ENCODE measurements at places on chromosomes 6 and 20.
A peak's percentile ranks its signal among the peaks of the same experiment; 100 is the strongest.

DNA sequence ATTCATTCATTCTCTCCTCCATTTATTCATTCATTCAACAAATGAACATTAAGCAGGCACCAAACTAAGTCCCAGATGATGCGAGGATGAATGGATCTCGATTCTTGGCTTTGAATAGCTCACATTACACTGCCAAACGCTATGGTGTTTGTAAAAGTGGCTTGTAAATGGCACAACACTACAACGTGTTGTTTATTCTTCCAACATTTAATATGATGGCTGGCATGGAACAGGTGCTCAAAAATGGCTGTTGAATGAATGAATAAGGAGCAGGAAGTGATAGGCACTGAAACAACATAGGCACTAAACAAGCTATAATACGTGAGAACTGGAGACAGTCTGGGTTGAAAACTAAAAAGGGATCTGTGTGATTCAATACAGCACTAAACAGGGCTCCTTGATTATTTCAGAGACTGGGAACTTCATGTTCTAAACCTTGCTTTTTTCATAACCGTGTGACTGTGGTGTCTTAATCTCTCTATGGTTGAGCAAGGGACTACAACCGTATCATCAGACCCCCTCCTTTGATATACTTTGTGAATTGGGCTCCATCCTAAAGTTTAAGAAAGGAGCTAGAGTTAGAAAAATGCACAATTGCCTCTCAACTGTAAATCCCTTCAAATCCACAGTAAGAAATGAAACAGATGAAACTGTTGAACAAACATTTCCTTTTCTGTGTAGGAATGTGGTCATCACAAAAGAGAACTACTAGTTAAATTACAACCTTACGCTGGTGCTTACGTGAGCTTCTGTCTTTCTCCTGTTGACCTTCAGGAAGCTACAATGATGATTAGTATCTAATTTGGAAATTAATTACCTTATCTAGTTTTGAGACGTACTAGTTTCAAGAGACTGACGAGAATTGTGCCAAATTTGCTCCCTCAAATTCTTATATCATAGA is 16.9 kb upstream of the SLC16A10 start:
- DNase-seq, result no peak

DNA sequence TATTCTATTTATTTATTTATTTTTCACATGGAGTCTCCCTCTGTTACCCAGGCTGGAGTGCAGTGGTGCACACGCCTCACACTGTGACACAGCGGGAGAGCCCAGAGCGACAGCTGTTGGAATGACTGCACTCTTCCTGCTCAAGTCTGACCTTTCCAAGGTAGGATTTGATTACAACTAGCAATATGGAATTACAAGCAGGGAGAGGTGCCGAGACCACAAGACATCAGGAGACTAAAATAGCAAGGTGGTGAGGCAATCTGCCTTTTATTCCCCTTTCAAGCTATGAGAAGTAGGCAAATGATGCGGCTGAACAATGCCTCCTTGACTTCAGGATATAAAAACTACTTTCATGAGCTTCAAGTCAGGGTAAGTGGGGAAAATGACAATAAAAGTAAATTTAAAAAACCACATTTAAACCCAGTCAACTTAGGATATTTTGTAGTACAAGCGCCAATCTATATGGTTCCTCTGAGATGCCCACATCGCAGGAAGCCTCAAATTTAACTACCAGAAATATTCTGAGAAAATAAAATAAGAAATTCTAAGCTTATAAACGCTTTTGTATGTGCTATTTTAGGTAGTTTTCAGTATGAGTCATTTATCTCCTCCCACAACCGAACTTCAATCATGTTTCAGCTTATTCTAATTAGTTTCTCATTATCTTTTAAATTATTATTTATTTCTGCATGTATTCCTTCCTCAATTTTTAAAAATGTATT is 146.9 kb upstream of the SGK1 start:
- DNase-seq, result no peak

DNA sequence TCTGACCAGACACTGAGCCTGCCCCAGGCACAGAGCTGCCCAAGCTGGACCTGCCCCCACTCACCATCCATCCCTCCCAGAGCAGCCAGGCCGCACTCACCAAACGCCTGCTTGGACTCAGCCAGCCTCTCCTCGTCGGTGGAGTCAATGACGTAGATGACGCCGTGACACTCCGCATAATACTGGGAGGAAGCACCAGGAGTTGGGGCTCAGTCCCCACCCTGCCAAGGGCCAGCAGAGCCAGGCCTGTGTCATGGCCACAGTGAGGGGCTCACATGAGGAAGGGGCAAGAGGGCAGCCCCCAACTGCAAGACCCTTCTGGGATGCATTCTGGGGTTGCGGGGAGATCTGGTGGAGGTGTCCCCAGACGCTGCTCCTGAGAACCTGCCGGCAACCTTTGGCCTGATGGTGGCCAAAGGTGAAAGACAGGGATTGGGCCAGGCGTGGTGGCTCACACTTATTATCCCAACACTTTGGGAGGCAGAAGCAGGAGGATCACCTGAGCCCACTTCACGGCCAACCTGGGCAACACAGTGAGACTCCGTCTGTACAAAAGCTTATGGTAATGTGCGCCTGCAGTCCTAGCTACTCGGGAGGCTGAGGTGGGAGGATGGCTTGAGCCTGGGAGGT is 5.6 kb downstream of the ARFRP1 start:
- no peak for DNase-seq

GRCh38 chr20:64056889-64057627 is 5.9 kb upstream of the TCEA2 start:
- DNase-seq, result peak; percentile 60

DNA sequence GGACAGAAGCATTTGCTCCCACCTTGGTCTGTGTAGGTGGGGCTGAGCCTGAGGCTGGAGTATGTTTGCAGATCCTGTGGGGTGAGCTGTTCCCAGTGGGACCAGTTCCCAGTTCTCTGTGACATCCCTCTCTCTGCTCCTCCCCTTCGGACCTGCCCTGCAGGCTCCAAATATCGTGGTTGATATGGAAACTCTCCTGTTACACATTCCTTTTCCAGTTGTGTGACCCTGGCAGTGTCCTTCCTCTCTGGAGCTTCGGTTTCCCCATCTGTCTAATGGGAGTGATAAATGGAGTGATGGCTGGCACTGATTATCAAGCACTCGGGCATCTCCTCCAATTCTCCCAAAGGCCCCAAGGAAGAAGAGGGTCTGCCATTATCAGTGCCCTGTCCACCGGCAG is 15.7 kb upstream of the TGM2 start:
- no peak for DNase-seq

DNA sequence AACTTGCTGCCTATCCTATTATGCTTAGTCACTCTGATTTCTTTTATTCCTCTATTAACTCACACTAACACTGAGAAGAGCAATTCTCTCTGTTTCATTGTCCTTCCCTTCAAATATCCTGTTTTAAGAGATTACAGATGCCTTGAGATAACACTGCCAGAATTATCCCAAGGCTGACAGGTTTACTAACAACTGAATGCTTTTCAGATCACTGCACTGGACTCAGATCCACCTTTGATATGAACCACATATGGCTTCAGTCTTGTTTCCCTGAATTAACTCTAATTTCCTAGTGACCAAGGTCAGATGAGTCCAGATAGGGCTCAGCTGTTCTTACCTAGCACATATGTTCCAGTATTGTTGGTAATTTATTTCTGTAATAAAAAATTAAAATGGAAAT is 633.1 kb downstream of the GRIK2 start:
- DNase-seq, result no peak

GRCh38 chr6:138977646-138978167 is 10.3 kb downstream of the REPS1 start:
- no peak for DNase-seq

GRCh38 chr6:15423286-15423993 is 177.6 kb downstream of the JARID2 start:
- no peak for DNase-seq

DNA sequence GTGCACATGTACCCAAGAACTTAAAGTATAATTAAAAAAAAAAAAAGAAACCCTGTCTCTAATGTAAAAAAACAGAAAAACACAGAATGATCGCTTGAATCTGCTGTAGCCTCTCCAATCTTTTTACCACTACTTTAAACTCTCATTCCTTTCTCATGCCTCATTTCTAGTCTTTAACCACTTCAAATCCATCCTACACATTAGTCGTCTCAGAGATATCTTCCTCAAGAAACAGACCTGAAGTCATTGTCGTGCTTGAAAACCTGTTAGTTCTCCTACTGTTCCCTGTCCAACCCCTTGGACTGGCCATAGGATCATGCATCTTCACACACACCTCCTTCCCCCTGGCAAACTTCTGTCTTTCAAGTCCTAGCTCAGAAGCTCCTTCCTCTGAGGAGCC is 112.1 kb upstream of the BCLAF1 start:
- DNase-seq, result no peak

DNA sequence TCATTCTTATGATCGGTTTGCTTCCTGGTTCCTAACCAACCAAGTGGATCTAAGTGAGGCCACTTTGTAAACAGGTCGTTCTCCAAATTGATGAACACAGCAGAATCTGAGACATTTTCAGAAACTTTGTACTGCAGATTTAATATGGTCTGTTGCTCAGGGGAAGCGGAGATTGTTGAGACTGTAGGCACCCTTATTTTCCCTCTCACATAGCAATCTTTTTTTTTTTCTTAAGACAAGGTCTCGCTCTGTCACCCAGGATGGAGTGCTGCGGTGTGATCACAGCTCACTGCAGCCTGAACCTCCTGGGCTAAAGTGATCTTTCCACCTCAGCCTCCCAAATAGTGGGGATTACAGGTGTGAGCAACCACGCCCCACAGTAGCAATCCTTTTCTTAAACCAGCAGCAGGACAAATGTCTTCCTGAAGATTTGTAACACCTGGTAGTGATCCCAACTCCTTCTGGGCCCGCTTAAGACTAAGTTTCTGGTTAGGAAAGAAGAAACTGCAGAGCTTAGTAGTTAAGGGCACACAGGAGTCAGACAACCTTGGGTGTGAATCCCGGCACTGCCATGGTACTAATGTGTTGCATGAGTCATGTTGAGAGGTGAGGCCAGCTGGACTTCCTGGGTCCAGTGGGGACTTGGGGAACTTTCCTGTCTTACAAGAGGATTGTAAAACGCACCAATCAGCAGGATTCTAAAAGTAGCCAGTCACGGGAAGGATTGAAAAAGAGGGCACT is 48.4 kb upstream of the EZR start:
- DNase-seq, result no peak

DNA sequence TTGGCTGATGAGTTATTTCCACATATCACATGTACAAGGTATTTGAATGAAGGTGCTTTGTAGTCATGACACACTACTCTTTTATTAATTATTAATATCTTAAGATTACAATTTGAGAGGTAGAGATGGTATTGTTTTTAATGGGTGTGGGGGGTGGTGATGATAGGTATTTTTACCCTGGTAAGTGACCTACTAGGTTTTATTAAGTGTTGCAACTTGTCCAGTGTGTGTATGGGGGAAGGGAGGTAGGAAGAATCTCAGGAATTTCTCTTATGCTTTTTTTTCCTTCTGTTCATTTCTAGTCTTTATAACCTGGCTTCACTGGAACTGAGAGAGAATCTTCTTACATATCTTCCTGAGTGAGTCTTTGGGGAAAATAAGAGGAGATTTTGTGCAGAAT is 101.4 kb downstream of the LRRC1 start:
- peak; percentile 29 for DNase-seq

DNA sequence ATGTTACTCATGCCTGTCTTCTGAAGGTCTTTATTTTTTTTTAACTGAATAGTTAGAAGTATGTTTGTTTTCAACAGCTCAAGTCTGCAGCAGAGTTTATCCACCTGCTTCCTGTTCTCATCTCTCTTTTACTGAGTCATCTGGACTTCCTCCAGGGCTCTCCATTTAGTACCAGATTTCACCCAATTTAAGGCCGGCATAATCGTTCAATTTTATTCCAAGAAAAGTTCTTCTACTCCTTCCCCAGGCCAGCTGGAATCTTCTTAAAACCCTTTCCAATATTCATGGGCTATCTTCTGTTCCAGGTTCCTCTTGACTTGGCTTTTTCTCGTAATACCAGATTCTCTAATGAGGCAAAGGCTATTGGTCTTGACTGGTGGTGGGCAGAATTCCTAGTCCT is 79.0 kb upstream of the LAMA2 start:
- peak; percentile 75 for DNase-seq

- DNase-seq, result no peak
Measured at GRCh38 chr20:62531046-62531838, 55.4 kb upstream of the GATA5 start.

DNA sequence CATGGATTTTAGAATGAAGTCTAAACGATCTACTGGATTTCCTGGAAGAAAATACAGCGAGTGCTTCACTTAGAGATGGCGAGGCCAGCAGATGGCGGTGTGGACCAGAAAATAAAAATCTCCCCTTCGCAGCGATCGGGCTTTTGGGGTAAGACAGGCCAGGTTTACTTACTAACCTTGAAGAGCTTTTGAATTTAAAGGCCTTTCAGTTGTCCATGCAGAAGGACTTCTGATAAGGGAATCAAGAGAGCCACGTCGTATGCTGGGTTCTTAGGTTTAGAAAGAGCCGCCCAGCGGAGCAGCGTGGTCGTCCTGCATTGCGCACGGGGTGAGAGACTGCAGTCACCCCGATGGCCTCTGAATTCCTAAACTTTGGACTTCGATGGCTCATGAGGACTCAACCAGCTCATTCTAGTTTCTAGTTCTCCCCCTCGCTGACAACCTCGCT is 125.2 kb upstream of the RALGAPA2 start:
- peak; percentile 59 for DNase-seq

DNA sequence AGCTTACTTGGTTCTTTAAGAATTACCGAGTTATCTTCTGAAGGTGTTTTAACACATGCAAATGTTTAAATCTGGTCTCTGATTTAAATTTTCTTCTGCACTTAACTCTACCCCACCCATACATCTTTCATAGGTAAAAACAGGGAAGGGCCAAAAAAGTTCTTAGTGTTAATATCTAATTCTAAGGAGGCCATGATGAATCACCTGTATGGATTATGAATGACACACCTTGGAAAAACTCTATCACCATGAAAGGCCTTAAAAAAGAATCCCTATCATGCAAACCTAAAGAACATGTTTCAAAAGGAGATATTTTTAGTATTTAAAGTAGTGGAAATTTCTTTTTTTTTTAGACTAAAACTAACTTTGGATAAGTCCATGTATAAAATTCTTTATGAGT is 54.7 kb downstream of the SLX4IP start:
- DNase-seq, result no peak

GRCh38 chr6:147238164-147238563 is 33.9 kb downstream of the STXBP5 start:
- DNase-seq, result no peak

DNA sequence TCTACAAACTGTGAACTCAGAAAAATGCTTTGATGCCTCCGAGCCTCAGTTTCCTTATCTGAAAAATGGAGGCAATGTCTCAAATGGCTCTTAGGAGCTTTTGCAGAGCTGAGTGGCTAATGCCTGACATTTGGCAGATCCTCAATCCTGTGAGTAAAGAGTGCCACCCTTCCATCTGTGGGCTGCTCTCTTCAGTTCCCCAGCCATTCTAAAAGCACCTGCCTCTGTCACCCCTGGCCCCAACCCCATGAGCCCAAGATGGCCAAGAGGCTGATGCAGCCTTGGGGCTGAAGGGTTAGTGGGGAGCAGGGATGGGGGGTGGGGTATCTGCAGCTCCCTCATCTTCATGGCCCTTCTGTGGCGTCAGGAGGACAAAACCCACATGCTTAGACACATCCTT is 14.5 kb upstream of the GUCA1A start:
- DNase-seq, result no peak
